ENCODE measurements at places on chromosomes 5 and 9. TPM values are rescaled to one million over a fixed set of nuclear protein-coding genes. Genes with fewer than 3 reads are reported as not detected.

NRARP gene
- 7.1 TPM for total RNA-seq

TAF11L5 gene
- total RNA-seq, result not detected

C9orf153 gene
- total RNA-seq, result 0.36 TPM

LVRN gene
- total RNA-seq, result 0.49 TPM

FBN2 gene
- 4.8 TPM for total RNA-seq

OR2V2 gene
- not detected for total RNA-seq

GFRA3 gene
- 0.60 TPM for total RNA-seq

ZNF883 gene
- total RNA-seq, result 1.7 TPM

PCDHAC1 gene
- total RNA-seq, result 0.47 TPM

CETN3 gene
- 26.1 TPM for total RNA-seq

SELENOP gene
- 87.8 TPM for total RNA-seq

RMRP gene
- 3,373 TPM for total RNA-seq

SLC6A7 gene
- total RNA-seq, result 0.10 TPM

OLFM1 gene
- 47.8 TPM for total RNA-seq

NEUROG1 gene
- not detected for total RNA-seq

CRHBP gene
- total RNA-seq, result 2.0 TPM

FAM163B gene
- not detected for total RNA-seq
